ENCODE measurements at places on chromosomes 2 and 18.

DNA sequence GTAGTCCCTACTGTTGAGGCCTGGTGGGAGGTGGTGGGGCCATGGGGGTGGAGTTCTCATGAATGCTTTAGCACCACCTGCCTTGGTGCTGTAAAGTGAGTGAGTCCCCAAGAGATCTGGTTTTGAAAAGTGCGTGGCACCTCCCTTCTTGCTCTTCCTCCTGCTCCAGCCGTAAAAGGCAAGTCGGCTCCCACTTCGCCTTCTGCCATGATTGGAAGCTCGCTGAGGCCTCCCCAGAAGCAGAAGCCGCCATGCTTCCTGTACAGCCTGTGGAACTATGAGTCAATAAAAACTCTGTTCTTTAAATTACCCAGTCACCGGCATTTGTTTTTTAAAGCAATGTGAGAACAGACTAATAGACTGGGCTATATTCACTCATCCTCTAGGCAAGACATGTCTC, 141.3 kb upstream of the ALKAL2 start:
- DNase-seq, result no peak

GRCh38 chr2:39541011-39541930, 104.2 kb upstream of the MAP4K3 start:
- DNase-seq, result no peak

DNA sequence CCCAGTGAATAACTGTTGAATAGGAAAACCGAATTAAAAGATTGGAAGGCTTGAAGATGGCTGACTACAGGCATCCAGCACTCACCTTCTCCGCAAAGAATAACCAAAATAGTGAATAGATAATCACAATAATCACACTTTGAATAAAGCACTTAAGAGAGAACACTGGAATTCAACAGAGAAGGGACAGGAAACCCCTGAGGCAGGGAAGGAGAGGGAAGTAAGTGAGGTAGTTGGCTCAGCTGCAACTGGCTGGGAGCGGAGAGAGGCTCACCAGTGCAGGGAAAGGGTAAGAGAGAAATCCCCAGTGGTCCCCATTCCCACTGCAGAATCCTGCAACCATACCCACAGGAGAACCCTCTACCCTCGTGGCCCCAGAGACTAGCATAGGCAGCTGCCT, 246.6 kb upstream of the NCKAP5 start:
- DNase-seq, result no peak

DNA sequence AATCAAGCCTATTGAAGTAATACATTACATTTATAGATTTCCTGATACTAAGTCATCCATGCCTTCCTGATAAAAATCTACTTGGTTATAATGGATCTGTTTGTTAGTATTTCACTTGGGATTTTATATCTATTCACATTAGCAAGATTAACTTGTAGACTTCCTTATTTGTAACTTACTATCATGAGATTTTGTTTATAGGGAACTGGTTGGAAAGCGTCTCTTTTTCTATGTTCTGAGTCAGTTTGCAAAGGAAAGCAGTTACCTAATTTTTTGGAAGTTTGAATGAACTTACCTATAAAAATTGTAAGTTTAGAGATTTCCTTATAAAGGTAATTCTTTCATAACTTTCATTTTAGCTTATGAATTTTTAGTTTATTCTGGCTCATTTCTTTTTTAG, 141.4 kb downstream of the SMAD7 start:
- DNase-seq, result no peak

GRCh38 chr2:163121483-163121882, 282.9 kb upstream of the KCNH7 start:
- DNase-seq, result no peak

DNA sequence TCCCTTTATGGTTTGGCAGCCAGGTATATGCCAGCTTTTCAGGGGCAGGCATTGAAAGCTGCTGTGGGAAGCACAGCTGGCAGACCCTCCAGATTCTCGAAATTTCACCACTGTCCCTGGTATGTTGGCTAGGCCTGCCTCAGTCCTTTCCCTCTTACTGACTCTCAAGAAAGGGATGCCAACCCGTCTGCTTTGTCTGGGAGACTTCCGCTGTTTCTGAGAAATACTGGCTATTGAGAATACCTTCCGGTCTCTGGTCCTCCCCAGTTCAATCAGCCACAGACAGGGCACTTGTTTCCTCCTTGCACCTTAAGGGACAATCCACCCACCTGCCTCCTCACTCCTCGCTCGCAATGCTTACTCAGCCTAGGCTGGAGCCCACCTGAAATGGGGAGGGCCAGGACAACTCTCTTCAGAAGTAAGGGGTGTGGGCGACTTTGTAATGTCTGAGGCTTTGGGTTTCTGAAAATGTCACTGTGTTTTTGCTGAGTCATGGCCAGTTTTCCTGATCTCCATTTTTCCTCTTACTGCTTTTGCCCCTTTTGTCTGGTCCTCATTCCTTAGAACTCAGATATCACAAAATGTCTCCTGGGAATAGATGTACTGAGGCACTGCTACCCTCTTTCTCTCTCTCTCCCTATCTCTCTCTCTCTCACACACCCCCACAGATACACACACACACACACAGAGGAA, 571.1 kb downstream of the TNS1 start:
- DNase-seq, result no peak

DNA sequence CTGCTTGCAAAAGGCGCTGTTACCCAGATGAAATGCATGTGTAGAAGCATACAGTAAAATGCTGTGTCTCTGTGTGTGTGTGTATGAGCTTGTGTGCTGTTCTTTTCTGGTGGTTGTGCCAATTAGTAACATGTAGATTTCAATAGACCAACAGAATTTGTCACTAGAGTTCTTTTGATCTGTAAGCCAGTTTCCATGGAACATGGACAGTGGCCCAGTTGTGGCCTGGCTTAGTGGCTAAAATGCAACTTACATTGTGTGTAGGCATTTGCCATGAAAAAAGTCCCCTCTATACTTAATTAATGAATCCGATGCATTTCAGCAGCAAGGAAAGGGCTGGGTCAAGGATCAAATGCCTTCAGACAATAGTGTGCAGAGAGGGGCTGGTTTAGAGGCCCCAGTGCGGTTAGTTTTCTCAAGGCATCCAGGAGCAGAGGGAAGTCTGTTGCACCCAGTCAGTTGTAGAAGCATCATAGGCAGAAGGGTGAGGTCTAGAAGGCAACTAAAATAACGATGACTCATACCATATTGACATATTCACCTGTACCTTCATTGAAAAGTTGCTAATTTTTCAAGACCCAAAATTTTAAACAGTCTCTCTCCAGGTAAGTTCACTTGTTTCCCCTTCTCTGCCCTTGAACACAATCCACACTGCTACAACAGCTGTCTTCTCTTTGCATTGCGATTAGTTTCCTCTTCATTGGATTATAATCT, 366.9 kb upstream of the SPRED2 start:
- DNase-seq, result no peak

DNA sequence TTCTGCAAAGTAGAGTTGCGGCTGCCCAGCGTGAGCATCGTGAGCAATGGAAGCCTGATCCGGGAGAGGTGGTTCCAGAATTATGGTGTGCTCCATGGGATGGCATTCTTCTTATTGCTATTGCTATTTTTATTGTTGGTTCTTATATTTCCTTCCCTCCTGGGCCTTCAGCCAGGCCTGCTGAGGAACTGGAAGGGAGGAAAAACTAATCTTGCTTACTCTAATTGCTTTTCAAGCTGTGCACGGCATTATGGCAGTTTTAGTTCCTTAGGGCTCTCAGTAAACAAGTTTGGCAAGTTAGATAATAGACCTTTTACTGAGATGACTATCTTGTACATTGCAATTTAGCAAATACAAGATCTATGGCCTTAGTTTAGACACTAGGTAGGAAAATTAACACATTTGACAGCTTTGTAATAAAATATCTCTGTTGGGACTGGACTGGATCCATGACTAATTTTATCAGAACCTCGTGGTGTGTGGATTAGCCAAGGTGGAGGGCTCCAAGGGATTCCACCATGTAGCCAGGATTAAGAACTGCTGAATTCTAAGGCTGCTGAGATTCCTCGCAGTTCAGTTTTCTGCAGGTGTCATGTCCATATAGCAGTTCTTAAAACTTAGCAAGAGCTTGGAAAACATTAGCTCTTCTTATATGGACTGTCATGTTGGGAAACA, 6.0 kb downstream of the RSAD2 start:
- DNase-seq, result peak; percentile 68

DNA sequence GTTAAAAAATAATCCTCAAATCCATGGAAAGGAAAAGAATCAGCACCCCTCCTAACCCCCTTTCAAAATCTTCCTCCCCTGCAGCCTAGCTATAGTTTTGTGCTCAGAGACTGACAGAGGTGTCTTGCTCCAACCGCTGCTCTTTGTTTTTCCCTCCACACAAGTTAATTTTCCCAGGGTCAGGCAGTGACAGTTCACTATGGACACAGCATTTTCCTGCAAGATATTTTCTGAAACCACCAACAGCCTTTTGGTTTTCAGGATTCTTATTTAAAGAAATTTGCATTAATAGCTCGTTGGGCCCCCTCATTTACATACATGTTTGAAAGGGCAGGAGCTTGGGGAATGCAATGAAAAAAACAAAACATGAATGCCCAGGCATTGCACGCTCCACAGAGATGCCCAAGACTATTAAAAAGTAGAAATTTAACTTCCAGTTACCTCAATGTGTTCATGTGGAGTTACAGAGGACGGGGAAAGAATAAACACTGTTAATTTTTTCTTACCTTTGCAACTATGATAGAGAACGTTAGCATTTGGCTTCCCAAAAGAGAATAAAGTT, 71.4 kb upstream of the CXCR4 start:
- no peak for DNase-seq

DNA sequence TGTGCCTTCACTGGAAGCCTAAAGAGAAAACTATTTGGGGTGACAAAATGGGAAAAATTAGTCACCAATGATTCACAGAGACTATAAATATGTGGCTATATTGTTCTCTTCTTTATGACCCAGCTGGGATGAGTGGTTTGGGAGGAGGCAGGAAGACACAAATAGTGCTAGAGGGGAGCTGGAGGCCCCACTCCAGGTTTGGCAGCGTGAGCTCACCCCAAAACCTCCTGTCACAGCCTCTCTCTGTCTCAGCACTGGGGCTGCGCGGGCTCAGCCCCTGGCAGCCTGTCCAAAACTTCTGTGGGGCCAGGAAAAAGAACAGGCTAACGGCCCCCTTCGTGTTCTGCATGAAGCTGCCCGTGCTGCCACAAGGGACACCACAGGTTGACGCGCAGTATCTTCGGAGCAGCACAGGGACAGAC, 73.2 kb upstream of the LCLAT1 start:
- no peak for DNase-seq

DNA sequence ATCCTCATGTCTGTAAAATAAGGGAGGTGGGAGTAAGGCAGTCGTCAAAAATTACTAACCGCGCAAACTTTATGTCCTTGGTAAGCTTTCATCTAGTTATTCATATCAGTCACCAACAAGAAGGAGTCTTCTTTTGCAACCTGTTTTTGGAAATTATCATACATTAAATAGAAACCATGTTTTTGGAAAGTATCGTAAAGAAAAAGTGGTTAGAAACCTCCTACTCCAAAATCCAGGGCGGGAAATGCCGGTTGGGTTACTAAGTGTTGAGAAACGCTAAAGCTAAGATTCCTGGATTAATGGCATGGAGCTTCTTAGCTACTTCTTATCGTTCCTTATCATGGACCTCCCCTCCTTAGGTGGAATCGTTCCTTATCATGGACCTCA, 778 bp downstream of the BBS5 start:
- DNase-seq, result no peak

DNA sequence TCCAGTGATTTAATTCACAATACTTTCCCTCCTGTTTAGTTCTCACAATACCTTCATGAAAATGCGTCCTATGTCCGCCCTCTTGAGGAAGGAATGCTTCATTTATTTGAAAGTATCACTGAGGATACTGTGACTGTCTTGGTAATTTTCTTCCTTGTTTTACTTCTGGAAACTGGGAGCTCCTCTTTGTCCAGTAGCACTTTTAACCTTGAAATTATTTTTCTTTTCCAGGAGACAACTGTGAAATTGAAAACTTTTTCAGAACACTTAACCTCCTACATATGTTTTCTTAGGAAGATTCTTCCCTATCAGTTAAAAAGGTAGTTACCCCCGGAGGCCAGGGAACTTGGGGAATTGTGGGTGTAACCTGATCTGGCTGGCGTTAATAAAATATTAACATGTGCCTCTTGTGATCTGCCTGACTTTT, 58.9 kb upstream of the STON1 start:
- DNase-seq, result peak; percentile 82

GRCh38 chr18:45197526-45197970, 417.7 kb upstream of the SLC14A2 start:
- no peak for DNase-seq

GRCh38 chr2:56749152-56749752, 565.5 kb downstream of the CCDC85A start:
- DNase-seq, result peak; percentile 18

DNA sequence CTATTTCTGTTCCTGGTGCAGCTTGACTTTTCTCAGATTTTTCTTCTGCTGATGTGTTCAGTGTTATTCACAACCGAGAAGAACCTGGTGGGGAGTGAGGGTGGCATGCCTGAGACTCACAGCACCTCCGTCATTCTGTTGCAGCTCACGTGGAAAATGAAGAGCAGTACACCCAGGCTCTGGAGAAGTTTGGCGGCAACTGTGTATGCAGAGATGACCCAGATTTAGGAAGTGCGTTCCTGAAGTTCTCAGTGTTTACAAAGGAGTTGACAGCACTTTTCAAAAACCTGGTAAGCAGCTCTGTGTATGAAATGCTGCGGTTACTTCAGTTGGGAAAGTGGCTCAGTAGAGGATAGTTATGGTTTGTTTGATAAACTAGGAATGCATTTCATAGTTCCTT, 90.5 kb downstream of the ASAP2 start:
- no peak for DNase-seq

- no peak for DNase-seq
Observed at GRCh38 chr2:132544006-132544630, 125.9 kb downstream of the LYPD1 start.

GRCh38 chr2:31329081-31329625, 85.4 kb downstream of the XDH start:
- DNase-seq, result no peak

GRCh38 chr2:37323781-37324535, 675 bp downstream of the PRKD3 start:
- DNase-seq, result peak; percentile 54

DNA sequence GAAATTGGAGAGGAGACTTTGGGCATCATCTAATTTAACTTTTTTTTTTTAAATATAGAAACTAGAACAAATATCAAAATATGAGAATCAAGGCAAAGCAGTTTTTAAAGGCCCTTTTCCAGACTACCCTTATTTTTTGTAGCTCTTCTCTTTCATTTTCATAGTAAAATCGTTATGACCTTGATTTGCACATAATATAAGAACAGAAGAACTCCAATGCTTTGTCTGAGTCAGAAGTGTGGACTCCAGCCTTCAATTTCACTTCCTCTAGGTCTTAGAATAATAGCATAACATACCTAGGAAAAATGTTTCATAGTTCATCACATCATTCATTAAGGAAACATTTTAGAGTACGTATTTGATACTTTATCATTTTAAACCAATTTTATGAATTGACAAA, 74.4 kb downstream of the ANKRD12 start:
- DNase-seq, result no peak

- no peak for DNase-seq
Observed at GRCh38 chr2:214135966-214136365, 274.9 kb upstream of the VWC2L start.

- no peak for DNase-seq
Observed at GRCh38 chr18:21629089-21629832, 17.1 kb downstream of the SNRPD1 start.
